Esophagus squamous epithelium (tissue), 5 donors: ENCODE measurements at places on chromosomes 2 and 18.

- no peak for DNase-seq
Observed at GRCh38 chr2:148049284-148049683, 28.4 kb downstream of the MBD5 start.

DNA sequence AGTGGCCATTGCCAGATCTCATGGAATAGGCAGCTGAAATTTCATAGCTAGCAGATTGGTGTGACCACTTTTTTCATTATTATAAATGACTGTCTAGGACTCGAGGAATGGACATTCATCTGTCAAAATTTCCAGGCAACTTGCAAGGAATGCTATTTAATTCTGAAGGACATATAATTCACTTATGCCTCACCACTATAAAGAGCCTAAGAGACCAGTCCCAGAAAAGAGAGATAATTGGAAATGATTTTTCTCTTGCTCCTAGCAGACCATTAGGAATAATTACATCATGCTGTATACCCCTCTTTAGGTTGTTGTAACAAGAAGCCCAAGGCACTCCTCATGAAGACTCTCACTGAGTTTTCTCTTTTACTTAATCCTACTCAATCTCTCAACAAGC lies 557.4 kb upstream of the RAB6C start:
- DNase-seq = no peak

- DNase-seq = no peak
Observed at GRCh38 chr2:203880557-203881125, 13.1 kb downstream of the CTLA4 start.

- no peak for DNase-seq
Observed at GRCh38 chr2:200494048-200494447, 15.8 kb downstream of the KCTD18 start.

DNA sequence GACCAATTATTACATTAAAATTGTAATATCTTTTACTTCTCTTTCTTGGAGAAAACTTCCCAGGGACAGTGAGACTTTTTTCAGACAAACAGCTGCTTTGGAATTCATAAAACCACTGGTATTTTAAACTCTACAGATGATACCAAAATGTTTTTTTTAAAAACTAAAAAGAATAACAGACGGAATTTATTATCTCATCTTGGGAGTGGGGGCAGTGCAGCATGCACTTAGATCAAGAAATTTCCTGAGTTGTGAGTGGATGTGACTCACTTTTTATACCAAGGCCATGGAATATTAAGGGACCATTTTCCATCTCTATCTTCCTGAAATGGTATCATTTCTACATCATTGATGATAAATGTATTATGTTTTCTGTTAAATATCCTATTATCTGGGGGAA lies 422.8 kb upstream of the HNRNPA3 start:
- DNase-seq = no peak

- no peak for DNase-seq
Observed at GRCh38 chr2:168062054-168062453, 185.3 kb downstream of the STK39 start.

- DNase-seq = no peak
Observed at GRCh38 chr2:144683966-144684365, 164.0 kb upstream of the ZEB2 start.
